Heart right ventricle (tissue), 16 donors: ENCODE measurements at places on chromosomes 2 and 18. TPM values are rescaled to one million over a fixed set of nuclear protein-coding genes. Genes with fewer than 3 reads are reported as not detected.

GRCh38 chr2:223050900-223051504 is 988 bp upstream of the KCNE4 start:
- peak; percentile 35 for DNase-seq

The COBLL1 gene
- 12.1 TPM for total RNA-seq

- no peak for DNase-seq
These were observed 38.4 kb upstream of the SOS1 start for GRCh38 chr2:39159283-39159682.

DNA sequence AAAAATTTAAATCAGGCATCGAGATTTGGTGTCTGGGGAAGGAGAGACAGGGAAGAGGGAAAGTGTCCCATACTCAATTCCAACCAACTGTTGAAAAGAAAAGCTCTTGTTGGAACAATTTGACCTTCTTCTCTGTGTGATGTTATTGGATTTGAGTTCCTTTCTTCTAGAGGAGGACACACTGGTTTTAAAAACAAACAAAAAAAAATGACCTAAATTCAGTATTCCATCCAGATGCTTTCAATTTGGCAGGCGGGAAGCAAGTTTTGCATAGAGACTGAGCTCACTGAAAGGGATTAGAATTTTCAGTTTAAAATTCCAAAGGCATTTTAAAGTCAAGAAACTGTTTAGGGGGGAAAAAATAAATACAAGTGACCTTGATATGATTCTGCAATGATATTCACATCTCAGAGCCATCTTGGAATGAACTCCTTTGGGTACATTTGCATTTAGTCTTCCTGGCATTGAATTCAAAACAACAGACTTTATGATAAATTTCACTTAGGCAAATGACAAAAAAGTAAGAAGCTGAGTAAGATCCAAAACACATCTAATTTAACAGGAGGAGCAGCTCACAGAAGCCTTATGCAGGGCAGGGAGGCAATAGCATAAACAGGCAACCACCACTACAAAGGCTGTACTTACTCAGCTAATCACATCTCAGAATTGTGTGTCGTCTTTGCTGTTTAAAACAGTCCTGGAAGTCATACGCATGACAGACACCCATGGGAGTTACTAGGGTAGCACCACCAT is 126.8 kb downstream of the CDH20 start:
- DNase-seq = no peak

GRCh38 chr18:61651880-61652268 is 240.9 kb downstream of the RNF152 start:
- no peak for DNase-seq
